H7 (cell line): ENCODE measurements at places on chromosomes 3 and 15. TPM values are rescaled to one million over a fixed set of nuclear protein-coding genes. Genes with fewer than 3 reads are reported as not detected.

The TOP2B gene
- total RNA-seq = 81.2 and 151 TPM in 2 replicates

The PCBP4 gene
- 29.4 and 48.1 TPM in 2 replicates for total RNA-seq

The ACKR2 gene
- total RNA-seq = not detected in 2 replicates

The CADPS gene
- 5.2 and 7.1 TPM in 2 replicates for total RNA-seq

DNA sequence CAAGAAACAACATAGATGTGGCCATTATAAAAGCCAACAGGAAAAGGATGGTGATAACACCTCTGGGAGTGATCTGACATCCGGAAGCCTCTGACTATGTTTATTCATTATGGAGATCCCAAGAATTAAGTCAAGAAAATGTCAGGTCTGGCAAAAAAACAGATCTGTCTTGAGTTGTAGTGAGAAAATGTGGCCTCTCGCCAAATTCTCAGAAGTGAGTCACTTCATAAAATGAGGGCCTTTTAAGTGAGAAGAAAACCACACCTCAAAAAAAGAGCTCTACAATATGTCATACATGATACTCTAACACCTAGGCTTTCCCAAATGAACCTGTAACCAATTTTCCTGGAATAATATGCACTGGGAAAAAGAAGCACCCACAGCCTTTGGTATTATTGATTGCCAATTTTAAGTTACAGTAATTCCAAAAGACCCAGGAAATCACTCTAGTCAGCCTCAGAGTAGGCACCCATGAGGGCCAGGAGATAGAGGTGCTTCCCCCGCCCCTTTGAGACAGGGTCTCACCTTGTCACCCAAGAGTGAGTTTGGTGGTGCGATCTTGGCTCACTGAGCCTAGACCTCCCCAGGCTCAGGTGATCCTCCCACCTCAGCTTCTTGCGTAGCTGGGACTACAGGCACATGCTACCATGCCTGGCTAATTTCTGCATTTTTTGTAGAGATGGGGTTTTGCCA, 38.0 kb downstream of the CCR3 start:
- no peak for DNase-seq

GRCh38 chr3:148008591-148008990, 599.4 kb downstream of the ZIC1 start:
- DNase-seq = no peak

DNA sequence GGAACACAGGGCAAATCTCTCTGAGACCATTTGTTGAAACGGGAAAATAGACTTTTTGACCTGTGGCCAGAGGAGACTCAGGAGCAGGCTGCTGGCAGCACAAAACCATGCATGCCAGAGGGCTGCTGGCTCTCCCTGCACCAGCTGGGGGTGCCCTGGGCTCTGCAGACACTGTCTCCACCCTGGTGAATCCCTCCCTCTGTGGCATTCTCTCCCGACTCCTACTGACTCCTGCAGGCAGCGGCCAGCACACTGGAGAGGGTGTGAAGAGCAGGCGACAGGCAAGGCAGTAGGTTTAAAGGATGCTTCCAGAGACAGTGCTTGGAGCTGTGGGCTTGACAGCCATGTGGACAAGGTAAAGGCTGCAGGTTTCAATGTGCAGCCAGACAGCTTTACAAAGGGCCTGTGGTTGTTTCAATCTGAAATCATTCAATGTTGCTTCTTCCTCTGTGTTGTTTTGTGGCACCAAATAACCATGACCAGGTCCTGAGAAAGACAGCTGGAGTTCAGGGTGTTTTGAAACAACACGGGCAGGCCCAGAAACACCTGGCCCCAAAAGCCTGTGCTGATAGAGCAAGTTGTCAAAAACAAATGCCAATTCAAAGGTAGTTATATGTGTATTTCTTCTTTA, 431.0 kb upstream of the ATP10A start:
- DNase-seq = peak; percentile 77

- DNase-seq = peak; percentile 42
Measured at GRCh38 chr3:47008234-47008796, 28.8 kb downstream of the NBEAL2 start.

GRCh38 chr3:43128464-43128863, 22.6 kb upstream of the POMGNT2 start:
- DNase-seq = no peak

- no peak for DNase-seq
Measured at GRCh38 chr3:163878396-163878795, 1199.9 kb downstream of the SI start.

DNA sequence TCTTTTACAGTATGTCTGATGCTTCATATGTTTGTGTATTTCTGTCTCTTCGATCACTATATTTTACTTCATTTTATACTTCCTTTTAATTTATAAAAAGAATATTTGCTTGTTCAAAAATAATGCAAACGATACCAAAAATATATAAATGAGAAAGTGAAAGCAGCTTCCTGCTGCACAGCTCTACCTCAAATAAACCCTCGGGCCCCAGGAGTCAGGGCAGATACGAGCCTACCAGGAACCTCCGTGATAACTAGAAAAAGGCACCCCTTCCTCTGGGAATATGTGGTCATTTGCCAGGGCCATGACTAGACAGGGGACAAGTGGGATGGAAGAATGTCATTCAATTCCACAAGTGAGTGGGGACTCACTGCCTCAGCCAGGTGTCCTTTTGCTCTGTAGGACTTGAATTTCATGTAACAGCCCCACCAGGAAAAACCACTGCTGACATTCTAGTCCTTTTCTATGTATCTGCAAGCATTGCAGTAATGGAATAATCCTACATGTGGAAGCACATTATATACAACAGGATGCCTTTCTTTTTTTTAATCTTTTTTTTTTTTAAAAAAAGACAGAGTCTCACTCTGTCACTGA, 133.3 kb downstream of the SUCLG2 start:
- DNase-seq = no peak

DNA sequence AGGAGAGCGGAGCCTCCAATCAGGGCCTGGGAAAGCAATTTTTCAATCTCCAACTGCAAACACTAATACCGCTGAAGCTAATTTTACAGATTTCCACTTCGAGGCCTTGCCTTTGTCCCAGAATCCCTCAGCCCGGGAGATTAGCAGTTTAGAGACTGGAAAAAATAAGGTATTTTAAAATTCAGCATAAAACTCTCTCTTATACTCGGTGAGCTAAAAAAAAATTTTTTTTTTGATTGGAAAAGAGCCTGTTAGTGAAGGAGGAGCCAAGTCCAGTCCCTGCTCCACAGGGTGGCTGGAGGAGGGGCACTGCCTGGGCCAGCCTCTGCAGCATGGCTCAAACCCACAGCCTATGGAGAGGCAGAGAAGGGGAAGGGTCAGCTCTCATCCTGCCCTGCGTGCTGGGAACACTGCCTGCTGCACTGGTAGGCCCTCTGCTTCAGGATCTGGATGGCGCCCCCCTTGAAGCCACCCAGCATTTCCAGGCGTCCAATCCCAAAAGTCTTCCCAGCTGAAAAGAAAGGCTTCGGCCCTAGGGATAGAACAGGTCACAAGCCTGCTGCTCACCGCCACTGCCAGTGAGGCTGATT, 48.9 kb downstream of the CACNA2D2 start:
- DNase-seq = peak; percentile 92

DNA sequence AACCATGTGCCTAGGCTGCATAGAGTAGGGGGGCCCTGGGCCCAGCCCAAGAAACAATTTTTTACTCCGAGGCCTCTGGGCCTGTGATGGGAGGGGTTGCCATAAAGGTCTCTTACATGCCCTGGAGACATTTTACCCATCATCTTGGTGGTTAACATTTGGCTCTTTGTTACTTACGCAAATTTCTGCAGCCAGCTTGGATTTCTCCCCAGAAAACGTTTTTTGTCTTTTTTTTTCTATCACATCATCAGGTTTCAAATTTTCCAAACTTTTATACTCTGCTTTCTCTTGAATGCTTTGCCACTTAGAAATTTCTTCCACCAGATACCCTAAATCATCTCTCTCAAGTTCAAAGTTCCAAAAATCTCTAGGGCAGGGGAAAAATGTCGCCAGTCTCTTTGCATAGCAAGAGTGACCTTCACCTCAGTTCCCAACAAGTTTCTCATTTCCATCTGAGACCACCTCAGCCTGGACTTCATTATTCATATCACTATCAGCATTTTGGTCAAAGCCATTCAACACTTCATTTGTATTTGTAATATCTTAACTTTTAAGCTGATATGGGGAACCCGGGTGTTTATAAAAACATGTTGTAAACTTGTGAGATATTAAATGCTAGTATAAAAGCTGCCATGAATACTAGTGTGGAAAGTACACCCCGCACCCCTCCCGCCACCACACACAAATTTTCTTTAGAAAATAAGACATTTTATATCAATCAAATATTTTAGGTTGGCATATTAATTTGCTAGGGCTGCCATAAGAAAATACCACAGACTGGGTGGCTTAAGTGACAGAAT, 56.0 kb upstream of the PLSCR4 start:
- no peak for DNase-seq

GRCh38 chr3:42063888-42064287, 27.3 kb upstream of the TRAK1 start:
- no peak for DNase-seq

DNA sequence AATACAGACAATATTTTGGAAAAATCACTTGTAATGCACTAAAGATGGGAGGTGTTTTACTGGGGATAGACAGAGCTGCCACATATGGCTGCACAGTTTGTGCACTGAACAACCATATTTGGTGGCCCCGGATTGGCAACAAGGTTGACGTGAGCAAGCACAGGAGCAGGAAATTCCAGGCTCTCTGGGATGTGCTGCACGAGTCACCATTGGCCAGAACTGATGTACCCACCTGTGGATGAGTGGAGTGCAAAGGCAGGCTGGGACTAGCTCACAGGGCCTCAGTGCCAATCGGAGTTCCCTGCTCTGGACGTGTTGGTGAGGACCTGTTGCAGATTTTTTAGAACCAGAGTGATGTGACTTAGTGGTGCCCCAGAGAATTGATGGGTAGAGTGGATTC, 42.0 kb upstream of the SCAANT1 start:
- no peak for DNase-seq

- no peak for DNase-seq
Measured at GRCh38 chr15:57857871-57858270, 151.4 kb downstream of the POLR2M start.

DNA sequence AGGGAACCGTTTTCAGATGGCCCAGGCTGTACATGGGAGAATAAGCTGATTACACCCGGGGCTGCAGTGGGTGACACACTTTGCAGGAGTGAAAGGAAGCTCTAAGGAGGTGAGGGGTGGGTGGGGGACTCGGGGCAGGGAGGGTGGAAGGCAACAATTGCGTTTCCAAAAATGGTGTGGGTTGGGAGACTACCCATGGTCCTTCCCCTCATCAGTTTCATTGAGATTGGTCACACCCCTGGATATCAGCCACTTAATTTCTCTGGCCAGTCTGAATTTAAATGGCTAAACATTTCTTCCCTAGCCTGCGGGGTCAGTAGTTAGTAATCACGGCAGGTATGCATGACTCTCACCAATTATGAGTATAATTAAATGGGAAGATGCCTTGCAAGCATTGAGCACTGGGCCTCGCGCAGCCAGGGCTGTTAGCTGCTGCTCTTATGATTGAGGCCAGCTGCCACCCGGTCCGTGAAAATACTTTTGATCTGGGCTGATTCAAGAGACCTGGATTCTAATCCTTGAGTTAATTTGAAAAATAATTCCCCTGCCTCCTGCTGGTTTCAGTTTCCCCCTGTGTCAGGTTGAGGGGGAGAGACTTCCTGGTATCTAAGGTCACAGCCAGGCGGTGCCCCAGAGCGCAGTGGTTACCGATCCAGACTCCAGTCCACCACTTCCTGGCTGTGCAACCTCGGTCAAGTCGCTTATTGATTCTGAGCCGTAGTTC, 23.3 kb downstream of the SLC6A6 start:
- peak; percentile 64 for DNase-seq

GRCh38 chr3:53696401-53697172, 149.6 kb downstream of the CHDH start:
- DNase-seq = no peak

GRCh38 chr15:40477642-40478327, 7.0 kb downstream of the CHST14 start:
- DNase-seq = peak; percentile 57

GRCh38 chr3:136464502-136464901, 214.4 kb downstream of the PCCB start:
- no peak for DNase-seq

DNA sequence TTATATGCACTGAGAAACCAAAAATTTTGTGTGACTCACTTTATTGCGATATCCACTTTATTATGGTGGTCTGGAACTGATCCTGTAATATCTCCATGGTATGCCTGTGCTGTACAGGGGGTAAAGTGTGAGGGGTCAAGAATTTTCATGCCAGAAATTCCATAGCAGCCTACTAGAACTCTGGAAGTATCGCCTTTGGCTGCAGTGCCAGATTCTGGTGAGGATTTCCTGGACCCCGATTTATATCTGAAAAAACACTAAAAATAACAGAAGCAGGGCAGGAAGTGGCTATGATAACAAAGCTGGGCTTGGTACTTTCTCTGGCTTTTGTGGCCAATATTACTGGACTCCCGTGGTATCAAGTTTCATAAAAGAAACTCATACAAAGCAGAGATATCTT, 36.4 kb downstream of the CCDC80 start:
- no peak for DNase-seq

DNA sequence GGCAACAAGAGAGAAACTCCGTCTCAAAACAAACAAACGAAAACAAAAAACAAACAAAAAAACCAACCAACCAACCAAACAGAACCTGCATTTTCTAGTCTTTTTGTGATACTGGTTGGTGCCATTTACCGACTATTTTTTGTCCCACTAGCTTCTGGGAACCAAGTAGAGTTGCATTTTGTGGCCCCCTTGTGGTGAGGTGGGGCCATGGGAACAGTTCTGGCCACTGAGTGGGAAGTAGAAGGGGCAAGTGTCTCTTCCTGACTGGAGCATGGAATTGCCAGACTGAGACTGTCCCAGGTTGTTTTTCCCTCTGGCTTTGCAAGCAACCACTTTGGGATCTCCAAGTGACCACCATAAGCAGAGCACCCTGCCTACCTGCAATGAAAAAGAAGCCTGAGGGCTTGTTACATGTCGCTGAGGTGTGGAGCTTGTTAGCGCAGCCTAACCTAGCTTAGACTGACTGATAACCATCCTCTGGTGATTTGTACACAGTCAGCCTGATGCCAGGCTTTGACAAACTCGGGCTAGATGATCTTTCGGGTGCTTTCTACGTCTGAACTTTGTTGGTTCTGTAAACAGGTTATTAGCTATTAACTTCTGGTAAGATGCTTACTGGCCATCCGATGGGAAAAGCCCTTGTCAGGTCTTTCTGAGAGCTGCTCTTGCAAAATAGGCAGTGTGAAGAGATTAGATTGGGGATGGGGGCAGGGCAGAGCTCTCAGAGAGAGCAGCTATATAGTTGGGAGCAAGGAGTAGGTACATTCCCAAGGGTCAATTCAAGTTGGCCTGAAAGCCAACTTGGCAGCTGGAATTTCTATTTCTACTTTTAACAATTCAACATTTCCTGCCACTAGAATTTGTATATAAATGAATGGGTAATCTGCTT, 172.2 kb downstream of the SSR3 start:
- no peak for DNase-seq

DNA sequence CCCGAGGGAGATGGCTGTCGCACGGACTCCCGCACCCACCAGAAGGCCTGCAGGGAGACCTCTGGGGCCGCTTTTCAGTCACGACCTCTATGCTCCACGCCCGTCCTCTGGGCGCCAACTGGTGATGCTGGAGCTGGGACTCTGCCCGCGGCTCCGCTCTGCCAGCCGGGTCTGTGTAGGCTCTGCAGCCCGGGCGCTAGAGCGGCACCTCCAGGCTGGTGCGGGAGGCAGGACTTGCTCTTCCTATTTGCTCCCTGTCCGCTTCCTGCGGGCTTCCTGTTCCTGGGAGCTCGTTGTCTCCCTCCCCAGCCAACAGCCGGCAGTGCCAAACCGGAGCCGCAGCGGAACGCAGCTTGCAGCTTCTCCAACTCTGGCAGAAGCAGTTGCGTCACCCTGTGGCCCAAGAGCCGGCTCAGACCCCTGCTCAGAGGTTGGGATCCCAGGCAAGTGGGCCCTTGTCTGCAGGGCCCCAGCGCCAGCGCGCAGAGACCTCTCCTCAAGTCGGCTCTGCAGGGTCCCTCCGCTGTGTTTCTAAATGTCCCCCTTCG, 285.9 kb downstream of the XXYLT1 start:
- peak; percentile 92 for DNase-seq
